Activated T-helper 1 cell treated with anti-CD3 and anti-CD28 coated beads, Interleukin-12 subunit alpha, Interleukin-12 subunit beta, Interleukin-2, Interleukin-4 antibody, amounts not matched to agents 30 ng/mL and 10 ng/mL and 1 ng/mL, durations not matched to agents 14 hours and 24 hours and 36 hours (primary cell): ENCODE measurements at places on chromosomes 5 and 9. TPM values are rescaled to one million over a fixed set of nuclear protein-coding genes. Genes with fewer than 3 reads are reported as not detected.
A peak's percentile ranks its signal among the peaks of the same experiment; 100 is the strongest.

DNA sequence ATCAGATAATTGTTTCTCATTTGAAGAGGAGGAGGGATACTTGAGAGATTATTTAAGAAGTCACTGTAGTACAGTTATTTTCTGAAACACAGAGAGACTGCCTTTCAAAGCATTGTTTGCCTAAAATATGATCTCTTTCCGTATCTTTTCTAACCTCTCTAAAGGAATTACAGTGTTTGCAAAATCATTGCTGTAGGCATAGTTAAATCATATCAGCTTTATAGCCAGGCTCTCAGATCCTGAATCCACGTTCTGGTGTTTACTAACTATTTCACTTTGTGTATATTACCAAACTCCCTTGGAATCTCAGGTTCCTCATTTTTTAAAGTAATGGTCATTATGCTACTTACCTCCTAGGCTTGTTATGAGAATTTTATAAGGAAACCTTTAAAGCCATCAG lies 1151.6 kb upstream of the CDH9 start:
- no peaks in the 10 kb centered on the region for H3K4me1 ChIP-seq
- DNase-seq = no peak
- no peaks in the 10 kb centered on the region for H3K36me3 ChIP-seq
- H3K4me3 ChIP-seq = no peak overlapping the region
- H3K27me3 ChIP-seq = no peaks in the 10 kb centered on the region
- H3K27ac ChIP-seq = no peak overlapping the region

DNA sequence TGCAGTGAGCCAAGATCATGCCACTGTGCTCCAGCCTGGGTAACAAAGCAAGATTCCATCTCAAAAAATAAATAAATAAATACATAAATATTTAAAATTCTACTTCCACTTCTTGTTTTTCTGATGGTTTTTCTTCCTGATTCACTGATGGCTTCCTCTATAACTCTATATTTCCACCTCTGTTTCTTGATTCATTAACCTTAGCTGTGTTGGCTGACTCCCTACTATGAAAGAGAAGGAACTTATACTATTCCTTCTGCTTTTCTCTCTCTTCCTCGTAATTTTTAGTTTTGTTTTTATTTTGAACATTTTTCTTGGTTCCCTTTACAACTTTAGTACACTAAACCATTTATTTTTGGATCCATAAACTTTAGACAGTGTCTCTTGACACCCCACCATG lies 103.5 kb downstream of the MAMDC2 start:
- H3K36me3 ChIP-seq = no peaks in the 10 kb centered on the region
- DNase-seq = no peak
- H3K4me1 ChIP-seq = no peaks in the 10 kb centered on the region
- H3K27ac ChIP-seq = no peak overlapping the region

- no peak for DNase-seq
- H3K36me3 ChIP-seq = peaks cover 14% of the 10 kb centered on the region
- H3K27ac ChIP-seq = peak overlapping the region; percentile 75
- peaks cover 4% of the 10 kb centered on the region for H3K27me3 ChIP-seq
- no peak overlapping the region for H3K4me3 ChIP-seq
Measured at GRCh38 chr9:94870793-94871558, 144.5 kb downstream of the AOPEP start.

GRCh38 chr5:56698463-56699381 lies 116.6 kb upstream of the MAP3K1 start:
- H3K36me3 ChIP-seq = peaks cover 4% of the 10 kb centered on the region
- H3K4me1 ChIP-seq = peaks cover 63% of the 10 kb centered on the region
- no peak overlapping the region for H3K27ac ChIP-seq
- no peak for DNase-seq

DNA sequence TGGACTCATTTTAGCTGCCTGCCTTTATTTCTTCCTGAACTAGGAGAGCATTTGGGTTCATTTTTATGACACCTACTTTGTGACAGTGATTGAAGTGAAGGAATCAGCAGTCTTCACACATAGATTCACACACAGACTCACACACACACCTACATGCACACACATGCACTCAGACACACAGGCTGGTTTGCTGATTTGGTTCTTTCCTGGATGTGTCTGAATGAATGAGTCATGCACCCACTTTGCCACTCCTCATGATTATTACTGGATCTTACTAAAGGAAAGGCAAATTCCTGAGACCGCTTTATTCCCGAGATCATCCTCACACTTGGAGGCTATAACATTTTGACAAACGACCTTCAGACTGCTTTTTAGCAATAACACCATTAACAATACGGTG lies 529.5 kb downstream of the AGTPBP1 start:
- H3K27me3 ChIP-seq = no peaks in the 10 kb centered on the region
- peaks cover 9% of the 10 kb centered on the region for H3K4me1 ChIP-seq
- H3K4me3 ChIP-seq = no peak overlapping the region
- no peaks in the 10 kb centered on the region for H3K36me3 ChIP-seq

DNA sequence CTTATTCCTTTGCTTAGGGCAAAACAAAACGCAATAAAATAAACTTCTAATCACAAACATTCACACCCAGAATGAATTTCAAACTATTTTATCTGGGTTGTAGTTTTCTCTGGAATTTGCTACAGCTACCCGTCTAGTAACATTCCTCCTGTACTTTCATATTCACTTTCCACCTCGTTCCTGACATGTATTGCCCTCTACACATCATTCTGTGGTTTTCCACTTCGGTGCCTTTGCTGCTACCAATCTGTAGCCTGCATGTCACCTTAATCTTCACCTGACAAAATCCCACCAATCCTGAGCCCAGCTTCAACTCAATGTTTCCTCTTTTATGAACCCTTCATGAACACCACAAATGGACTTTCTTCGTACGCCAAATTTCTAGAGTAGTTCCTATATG lies 694.1 kb upstream of the C9orf72 start:
- no peak overlapping the region for H3K4me3 ChIP-seq
- H3K27ac ChIP-seq = no peak overlapping the region
- H3K36me3 ChIP-seq = no peaks in the 10 kb centered on the region
- no peaks in the 10 kb centered on the region for H3K27me3 ChIP-seq
- no peaks in the 10 kb centered on the region for H3K4me1 ChIP-seq

DNA sequence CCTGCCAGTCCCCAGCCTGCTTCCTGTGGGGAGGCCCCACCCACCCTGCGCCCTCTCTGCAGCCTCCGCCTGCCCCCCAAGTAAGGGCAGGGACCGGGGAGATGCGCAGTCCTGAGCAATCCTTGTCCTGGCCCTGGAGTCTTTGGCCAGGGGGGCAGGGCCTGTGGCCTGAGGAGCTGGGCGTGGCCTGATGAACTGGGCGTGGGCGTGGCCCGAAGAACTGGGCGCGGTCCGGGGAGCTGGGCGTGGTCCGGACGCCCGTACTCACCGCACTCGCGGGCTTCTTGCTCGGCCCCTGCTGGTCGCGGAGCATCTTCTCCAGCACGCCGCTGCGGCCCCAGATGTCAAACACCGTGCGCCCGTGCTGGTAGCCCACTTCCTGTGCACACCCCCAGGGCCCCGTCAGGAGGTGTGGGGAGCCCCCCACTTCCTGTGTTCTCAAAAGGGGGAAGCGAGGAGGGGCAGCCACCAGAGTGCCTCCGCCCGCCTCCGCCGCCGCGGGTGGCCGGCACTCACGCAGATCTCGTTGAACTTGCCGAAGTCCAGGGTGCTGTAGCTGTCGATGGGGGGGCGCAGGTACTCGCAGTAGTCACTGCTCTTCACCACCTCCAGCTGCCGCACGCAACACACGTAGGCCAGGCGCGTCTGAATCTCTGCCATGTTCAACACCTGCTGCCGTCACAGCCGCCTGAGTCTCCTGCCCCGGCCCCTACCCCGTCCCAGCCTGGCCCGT lies 2.7 kb upstream of the NSMF start:
- no peaks in the 10 kb centered on the region for H3K4me1 ChIP-seq
- no peaks in the 10 kb centered on the region for H3K36me3 ChIP-seq
- H3K27ac ChIP-seq = peak overlapping the region; percentile 63
- H3K27me3 ChIP-seq = no peaks in the 10 kb centered on the region

- H3K4me3 ChIP-seq = no peak overlapping the region
- no peak overlapping the region for H3K27ac ChIP-seq
- no peaks in the 10 kb centered on the region for H3K4me1 ChIP-seq
Measured at GRCh38 chr5:30605693-30606268, 587.7 kb upstream of the CDH6 start.

- H3K27me3 ChIP-seq = no peaks in the 10 kb centered on the region
- peaks cover 6% of the 10 kb centered on the region for H3K4me1 ChIP-seq
- H3K36me3 ChIP-seq = no peaks in the 10 kb centered on the region
- no peak for DNase-seq
- H3K4me3 ChIP-seq = no peak overlapping the region
- no peak overlapping the region for H3K27ac ChIP-seq
Measured at GRCh38 chr9:16133556-16134227, 580.8 kb downstream of the CCDC171 start.

DNA sequence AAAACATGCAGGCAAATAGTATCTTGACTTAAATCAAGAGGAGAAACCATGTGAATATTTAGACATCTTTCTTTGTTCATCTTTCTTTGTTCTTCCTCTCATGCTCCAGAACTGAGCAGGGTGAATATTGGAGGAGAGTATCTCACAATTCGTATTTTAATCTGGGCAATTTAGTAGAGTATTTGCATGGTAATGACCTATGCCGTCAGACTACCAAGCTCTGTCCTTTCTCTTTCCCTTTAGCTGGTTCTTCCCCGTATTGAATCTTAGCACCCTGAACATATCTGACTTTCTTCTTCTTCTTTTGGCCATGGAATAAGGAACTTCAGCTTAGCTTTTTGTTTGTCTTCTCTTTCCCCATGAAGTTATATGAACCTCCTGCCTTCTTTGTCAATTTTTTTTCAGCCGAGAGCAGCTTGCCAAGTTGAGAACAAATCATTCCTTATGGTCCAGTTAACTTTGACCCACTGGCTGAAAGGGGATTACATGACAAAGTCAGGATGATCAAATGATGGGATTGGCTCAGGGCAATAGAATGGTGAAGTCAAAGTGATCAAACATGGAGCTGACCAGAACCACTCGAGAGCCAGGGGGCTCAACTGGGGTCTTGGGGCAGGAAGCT lies 95.8 kb downstream of the DAPK1 start:
- H3K27me3 ChIP-seq = peaks cover 8% of the 10 kb centered on the region
- H3K27ac ChIP-seq = no peak overlapping the region
- DNase-seq = no peak
- H3K4me1 ChIP-seq = no peaks in the 10 kb centered on the region

- H3K27ac ChIP-seq = no peak overlapping the region
- H3K27me3 ChIP-seq = peaks cover 27% of the 10 kb centered on the region
- H3K36me3 ChIP-seq = peaks cover 1% of the 10 kb centered on the region
- H3K4me1 ChIP-seq = peaks cover 15% of the 10 kb centered on the region
- no peak overlapping the region for H3K4me3 ChIP-seq
- no peak for DNase-seq
Measured at GRCh38 chr9:127021664-127022363, 100.6 kb downstream of the ANGPTL2 start.

DNA sequence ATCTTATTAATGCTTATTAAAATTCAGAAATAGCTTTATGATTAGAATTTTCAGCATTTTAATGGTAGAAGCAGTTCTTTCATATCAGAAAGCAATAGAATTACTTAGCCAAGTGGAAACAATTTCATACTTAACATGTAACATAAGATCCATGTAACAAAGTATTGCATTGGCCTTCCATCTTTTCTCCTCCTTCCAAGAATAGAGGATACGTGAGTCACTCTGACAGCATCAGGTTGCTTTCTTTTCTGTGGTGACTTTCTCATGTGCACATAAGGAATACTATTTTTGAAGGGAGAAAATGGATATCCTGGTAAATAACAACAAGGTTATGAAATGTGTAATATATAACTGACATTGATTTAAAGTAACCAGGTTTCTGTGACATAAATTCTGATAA lies 272.2 kb downstream of the ANXA1 start:
- H3K36me3 ChIP-seq = no peaks in the 10 kb centered on the region
- no peak overlapping the region for H3K27ac ChIP-seq

DNA sequence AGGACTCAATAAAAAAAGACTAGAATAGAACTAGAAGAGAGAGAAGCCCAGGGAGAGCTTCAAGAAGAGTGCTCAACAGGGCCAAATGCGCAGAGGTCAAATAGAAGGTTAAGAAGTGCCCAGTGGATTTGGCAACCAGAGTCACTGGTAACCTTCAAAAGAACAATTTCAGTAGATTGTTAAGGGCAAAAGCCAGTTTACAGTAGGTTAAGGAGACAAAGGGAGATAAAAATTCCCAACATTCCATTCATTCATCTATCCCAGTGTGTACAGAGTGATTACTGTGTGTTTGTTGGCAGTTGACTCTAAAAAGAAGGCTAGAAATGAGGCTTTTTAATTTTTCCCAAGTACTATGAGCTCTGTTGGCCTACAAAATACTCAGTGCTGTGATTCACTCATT lies 69.4 kb downstream of the RIGI start:
- DNase-seq = no peak
- no peaks in the 10 kb centered on the region for H3K4me1 ChIP-seq
- no peak overlapping the region for H3K27ac ChIP-seq
- H3K36me3 ChIP-seq = peaks cover 22% of the 10 kb centered on the region
- H3K27me3 ChIP-seq = no peaks in the 10 kb centered on the region

GRCh38 chr9:129338724-129339430 lies 160.8 kb upstream of the IER5L start:
- H3K36me3 ChIP-seq = no peaks in the 10 kb centered on the region
- H3K27ac ChIP-seq = no peak overlapping the region
- H3K4me1 ChIP-seq = peaks cover 4% of the 10 kb centered on the region

GRCh38 chr5:41256400-41256799 lies 43.1 kb upstream of the C6 start:
- DNase-seq = no peak
- no peaks in the 10 kb centered on the region for H3K36me3 ChIP-seq
- H3K4me1 ChIP-seq = no peaks in the 10 kb centered on the region
- H3K27ac ChIP-seq = no peak overlapping the region
- H3K27me3 ChIP-seq = no peaks in the 10 kb centered on the region

- no peaks in the 10 kb centered on the region for H3K27me3 ChIP-seq
- no peak overlapping the region for H3K27ac ChIP-seq
- peaks cover 7% of the 10 kb centered on the region for H3K36me3 ChIP-seq
- no peaks in the 10 kb centered on the region for H3K4me1 ChIP-seq
- no peak for DNase-seq
Measured at GRCh38 chr5:154840435-154841272, 9.7 kb downstream of the FAXDC2 start.

GRCh38 chr5:73793911-73794310 lies 167.9 kb downstream of the ARHGEF28 start:
- peaks cover 11% of the 10 kb centered on the region for H3K4me1 ChIP-seq
- DNase-seq = no peak
- no peaks in the 10 kb centered on the region for H3K36me3 ChIP-seq

GRCh38 chr5:112294126-112294525 lies 125.0 kb downstream of the EPB41L4A start:
- H3K4me3 ChIP-seq = no peak overlapping the region
- H3K27me3 ChIP-seq = no peaks in the 10 kb centered on the region
- no peaks in the 10 kb centered on the region for H3K36me3 ChIP-seq

Gene FAM240B
- not detected in 2 replicates for total RNA-seq

Gene POLK
- total RNA-seq = 38.0 and 40.4 TPM in 2 replicates

Gene SKP1
- 259 and 265 TPM in 2 replicates for total RNA-seq

Gene TNFSF15
- 1.4 and 1.5 TPM in 2 replicates for total RNA-seq

Gene GPR150
- 0.22 and 0.26 TPM in 2 replicates for total RNA-seq

Gene BAAT
- total RNA-seq = 0.08 TPM in 1 of 2 replicates, not detected in the other

Gene CNOT8
- total RNA-seq = 55.7 and 60.7 TPM in 2 replicates

Gene SPATA31E1
- not detected in 2 replicates for total RNA-seq

Gene PGM5
- total RNA-seq = not detected in 2 replicates

Gene HEMGN
- total RNA-seq = 0.24 and 0.31 TPM in 2 replicates

Gene SLC4A9
- total RNA-seq = not detected in 2 replicates

Gene FOXI1
- not detected in 2 replicates for total RNA-seq

Gene NPR3
- total RNA-seq = not detected in 2 replicates

Gene SLC34A3
- not detected in 2 replicates for total RNA-seq
